ENCODE measurements at places on chromosomes 2 and 18.
A peak's percentile ranks its signal among the peaks of the same experiment; 100 is the strongest.

DNA sequence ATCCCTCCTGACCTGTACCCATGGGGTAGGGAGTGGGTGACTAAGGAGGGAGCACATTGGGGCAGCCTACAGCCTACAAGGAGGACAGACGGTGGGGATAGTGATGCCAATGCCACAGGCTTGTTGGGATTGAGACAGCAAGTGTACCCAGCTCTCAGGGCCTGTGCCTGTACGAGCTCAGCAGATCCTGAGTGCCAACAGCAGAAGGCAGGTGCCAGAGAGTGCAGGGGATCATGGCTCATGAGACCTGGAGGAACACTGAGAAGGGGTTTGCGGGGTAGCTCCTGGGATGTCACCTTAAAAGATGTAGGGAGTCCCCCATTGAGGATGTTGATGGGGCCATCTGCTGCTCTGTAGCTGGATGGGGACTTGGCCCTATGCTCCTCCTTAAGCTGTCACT lies 10.3 kb upstream of the SNED1 start:
- DNase-seq = peak; percentile 34

DNA sequence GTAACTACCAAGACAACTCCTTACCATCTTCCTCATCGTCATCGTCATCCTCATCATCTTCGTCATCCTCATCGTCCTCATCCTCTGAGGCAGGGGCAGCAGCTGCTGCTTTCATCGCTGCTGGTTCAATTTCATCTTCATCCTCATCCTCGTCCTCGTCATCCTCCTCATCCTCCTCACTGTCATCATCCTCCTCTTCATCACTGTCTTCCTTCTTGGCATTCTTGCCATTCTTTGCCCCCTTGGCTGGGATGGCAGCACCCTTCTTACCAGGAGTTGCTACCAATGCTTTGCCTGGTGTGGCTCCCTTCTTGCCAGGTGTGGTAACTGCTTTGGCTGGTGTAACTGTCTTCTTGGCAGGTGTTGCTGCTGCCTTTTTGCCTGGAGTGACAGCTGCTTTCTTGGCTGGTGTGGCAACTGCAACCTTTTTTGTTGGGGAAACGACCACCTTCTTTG lies 2.7 kb downstream of the NCL start:
- DNase-seq = no peak

GRCh38 chr2:7653617-7654016 lies 736.4 kb downstream of the RNF144A start:
- DNase-seq = no peak

DNA sequence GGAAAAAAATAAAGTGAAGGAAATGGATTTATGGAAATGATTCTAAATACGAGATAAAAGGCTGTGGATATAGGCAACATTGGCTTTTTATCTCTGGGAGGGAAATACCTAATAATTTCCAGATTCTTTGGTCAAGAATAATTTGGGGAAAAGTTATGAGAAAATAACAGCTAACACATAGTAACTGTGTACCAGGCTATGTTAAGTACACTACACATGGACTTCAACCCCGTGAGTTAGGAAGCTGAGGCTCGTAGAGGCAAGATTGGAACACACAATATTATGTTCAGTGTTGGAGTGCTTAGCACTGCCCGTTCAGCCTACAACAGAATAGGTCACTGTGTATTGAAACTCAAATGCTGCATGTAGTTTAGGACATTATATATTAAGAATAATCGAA lies 34.3 kb upstream of the GPD2 start:
- no peak for DNase-seq

- no peak for DNase-seq
These were observed 1541.9 kb upstream of the PIK3C3 start for GRCh38 chr18:40413160-40413559.

GRCh38 chr2:235467588-235467987 lies 26.3 kb upstream of the AGAP1 start:
- peak; percentile 33 for DNase-seq

GRCh38 chr2:237475704-237476141 lies 11.3 kb upstream of the MLPH start:
- DNase-seq = peak; percentile 74

DNA sequence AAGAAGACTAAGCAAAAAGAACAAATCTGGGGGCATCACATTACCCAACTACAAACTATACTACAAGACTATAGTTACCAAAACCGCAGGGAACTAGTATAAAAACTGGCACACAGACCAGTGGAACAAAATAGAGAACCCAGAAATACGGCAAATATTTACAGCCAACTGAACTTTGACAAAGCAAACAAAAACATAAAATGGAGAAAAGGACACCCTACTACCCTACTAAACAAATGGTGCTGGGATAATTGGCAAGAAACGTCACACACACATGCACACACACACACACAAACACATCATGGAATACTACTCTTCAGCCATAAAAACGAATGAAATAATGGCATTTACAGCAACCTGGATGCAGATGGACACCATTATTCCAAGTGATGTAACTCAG lies 53.3 kb downstream of the SESTD1 start:
- no peak for DNase-seq

GRCh38 chr2:183892315-183892941 lies 705.9 kb upstream of the ZNF804A start:
- DNase-seq = no peak

DNA sequence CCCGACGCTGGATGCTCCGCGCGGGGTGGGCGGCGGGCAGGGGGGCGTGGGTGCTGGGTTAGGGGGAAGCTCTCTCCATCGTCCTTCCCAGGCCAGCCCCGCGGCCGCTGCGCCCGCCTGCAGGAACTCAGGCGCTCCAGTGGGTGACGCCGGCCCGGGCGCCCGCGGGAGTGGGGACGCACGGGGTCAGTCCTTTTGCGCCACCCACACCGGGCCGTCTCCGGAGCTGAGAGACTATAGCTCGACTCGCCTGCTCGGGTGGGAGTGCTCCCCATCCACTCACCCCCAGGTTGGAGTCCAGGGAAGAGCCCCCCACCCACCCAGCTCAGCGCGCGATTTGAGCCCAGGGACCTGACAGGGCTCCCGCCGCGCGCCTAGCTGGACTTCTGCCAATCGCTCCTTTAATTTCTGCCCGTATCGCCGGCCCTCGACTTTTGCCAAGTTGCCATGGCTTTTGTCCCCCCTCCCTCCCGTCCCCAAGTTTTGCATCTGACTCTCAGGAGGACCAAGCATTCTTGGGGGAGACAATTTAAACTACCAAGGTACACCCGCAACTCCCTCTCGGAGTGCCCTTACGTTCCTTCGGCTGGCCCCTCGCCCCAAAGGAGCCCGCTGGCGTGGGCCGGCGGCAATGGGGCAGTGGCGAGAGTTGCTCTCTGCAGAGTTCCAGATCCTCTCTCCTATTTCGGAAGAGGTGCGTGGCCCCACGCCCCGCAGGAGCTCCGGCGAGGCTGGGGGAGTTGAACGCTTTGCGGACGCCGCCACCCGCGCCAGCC lies 205.8 kb upstream of the SMAD2 start:
- no peak for DNase-seq

DNA sequence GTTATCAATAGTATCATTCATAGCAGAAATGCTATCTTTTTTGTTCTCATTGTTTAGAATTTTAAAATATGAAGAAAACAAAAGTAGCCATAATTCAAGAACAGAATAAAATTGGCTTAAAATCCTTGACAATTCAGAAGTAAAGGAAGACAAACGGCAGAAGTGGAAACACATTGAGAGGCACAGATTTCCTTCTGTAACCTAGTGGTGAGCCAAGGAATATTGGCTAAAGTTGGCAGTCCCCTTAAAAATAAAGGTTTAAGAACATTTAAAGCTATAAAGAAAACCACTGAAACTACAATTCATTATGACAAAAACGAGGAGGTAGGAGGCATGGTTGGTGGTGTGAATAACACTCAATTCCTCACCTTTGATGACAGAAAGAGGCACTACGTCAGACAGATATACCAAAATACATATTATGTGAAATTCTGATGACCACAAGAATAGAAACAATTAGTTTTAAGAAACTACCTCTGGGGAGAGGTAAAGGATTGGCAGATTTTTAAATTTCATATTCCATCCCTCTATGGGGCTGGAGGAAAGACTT lies 42.3 kb downstream of the SFT2D3 start:
- DNase-seq = no peak

GRCh38 chr18:75377258-75377657 lies 50.2 kb downstream of the SMIM21 start:
- no peak for DNase-seq

GRCh38 chr2:75558786-75559679 lies 1.7 kb downstream of the EVA1A start:
- no peak for DNase-seq

GRCh38 chr2:65436824-65437221 lies 4.4 kb upstream of the SPRED2 start:
- DNase-seq = no peak

GRCh38 chr2:205585449-205586383 lies 96.6 kb upstream of the NRP2 start:
- no peak for DNase-seq

DNA sequence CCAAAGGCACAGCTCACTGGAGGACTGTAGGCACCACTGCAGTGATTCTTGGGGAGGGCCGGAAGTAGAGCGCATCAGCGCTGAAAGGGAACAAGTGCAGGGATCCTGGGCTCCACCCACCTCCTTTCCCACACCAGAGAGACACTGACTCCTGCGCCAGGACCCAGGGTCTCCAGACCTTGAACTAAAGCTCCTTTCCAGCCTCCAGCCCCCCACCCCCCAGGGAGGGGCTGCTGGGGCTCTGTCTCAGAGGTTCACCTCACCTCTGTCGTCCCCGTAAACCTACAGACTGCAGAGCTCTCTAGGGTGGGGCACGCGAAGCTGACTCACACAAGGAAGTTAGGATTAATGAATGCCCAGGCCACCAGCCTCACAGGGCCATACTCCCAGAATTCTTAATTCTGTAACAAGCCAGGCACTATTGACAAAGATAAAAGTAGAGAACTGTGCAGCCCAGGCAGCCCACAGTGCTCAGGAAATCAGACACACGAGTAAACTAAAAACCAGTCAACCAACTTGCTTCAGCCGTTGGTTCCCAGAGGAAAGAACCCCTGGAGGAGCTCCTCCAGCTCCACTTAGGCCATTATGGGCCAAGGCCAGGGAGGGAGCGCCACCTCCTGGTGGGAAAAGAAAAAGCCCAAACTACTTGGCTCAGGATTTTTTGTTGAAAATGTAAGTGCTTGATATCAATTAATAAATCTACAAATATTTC lies 45.1 kb upstream of the ACAA2 start:
- DNase-seq = peak; percentile 66

DNA sequence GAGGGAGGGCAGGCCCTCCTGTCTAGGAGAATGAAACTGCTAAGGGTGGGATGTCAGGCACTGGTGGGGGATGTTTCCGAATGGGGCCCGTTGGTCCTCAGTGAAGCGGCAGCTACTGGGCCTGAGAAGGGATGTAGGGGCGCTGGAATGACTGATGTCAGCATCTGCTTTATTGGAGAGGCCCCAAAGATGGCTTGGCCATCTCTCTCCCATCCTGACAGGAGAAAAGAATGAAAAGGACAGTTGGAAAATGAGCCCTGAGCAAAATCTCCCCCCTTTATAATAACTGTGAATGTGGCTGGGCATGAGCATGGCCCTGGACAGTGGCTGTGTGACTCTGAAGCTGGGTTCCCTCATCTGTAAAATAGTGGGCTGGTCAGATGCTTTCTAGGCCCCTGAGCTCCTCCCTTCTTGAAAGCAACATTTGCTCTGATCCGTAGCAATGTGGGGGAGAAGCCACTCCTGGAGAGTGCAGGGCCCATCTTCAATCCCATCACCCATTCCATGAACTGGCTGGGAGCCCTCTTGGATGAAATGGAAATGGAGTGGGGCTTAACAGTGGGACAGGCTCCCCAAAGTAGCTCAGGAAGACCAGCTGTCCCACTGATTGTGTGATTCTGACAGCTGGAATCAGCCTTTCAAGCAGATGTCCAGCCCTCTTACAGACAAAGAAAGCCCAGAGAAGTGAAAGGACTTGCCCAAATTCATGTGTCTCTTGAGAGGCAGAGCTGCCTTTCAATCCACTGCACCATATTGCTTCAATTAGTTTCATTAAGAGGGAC lies 232.7 kb upstream of the SMAD2 start:
- DNase-seq = no peak

DNA sequence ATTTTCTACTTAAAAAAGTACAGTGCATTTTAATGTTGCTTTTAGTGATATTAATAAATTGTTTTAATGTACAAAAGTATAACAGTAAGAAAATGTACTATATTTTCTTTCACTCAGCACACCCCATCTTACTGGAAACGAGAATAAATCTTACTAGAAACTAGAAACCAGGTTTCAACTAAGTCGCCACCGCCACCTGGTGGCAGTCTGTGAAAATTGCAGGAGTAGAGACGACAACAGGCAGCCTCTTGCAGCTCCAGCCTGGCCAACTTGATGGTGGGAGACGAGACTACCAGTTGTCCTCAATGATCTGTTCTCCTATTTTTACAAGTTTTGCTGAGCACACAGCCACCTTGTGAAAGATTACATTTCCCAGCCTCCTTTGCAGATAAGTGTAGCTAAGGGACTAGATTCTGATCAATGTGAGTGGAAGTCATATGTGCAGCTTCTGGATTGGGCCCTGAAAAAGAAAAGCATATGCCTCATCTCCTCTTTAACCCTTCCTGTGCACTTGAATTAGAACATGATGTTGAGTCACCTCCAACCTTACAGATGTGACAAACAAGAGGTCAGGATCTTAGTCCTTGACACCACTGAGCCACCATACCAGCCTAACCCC lies 8.7 kb downstream of the OTOF start:
- DNase-seq = peak; percentile 45

GRCh38 chr2:61634512-61634911 lies 96.4 kb upstream of the XPO1 start:
- no peak for DNase-seq

- no peak for DNase-seq
These were observed 90.3 kb downstream of the SP3 start for GRCh38 chr2:173874894-173875237.

- DNase-seq = no peak
These were observed 24.1 kb downstream of the TRABD2A start for GRCh38 chr2:84856787-84857186.

DNA sequence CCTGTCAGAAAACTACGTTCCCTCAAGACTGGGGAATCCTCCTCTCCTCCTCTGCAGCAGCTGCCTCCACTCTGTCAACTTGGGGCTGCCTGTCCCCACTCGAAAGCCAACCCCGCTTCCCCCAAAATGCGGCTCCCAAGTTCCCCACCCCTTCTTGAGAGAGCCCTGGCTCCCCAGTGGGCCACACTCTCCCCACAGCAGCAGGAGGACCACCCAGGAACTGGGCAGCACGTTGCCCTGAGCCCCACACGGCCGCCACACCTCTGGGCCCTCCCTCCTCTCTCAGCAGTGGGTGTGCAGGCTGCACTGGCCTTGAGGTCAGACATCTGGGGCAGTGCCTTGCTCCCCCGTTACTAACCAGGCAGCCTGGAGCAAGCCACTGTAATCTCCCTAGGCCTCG lies 9.6 kb upstream of the TEX51 start:
- DNase-seq = no peak

DNA sequence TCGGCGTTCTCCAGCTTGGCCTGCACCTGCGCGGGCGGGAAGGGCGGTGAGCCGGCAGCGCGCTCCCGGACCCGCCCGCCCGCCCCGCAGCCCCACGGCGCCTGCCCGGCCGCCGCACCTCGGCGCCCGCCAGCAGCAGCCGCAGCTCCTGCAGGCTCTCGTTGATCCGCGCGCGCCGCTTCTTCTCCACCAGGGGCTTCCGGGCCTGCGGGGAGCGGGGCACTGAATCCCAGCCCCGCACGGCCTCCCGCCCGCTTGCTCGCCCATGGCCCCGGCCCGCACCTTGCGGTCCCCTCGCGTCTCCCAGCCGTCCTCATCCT lies 335 bp downstream of the HES6 start:
- no peak for DNase-seq

- DNase-seq = no peak
These were observed 110.3 kb downstream of the PRPF40A start for GRCh38 chr2:152606941-152607340.

All from mammary epithelial cell (primary cell).